ENCODE measurements at places on chromosomes 1 and 21.
A peak's percentile ranks its signal among the peaks of the same experiment; 100 is the strongest.

GRCh38 chr1:15678578-15678977, 5.5 kb upstream of the PLEKHM2 start:
- DNase-seq, result no peak

GRCh38 chr21:32756096-32756495, 15.5 kb downstream of the PAXBP1 start:
- no peak for DNase-seq

GRCh38 chr1:110475362-110476027, 24.5 kb downstream of the PROK1 start:
- DNase-seq, result no peak

- DNase-seq, result no peak
These were observed 3.0 kb downstream of the PDXK start for GRCh38 chr21:43721939-43722338.

DNA sequence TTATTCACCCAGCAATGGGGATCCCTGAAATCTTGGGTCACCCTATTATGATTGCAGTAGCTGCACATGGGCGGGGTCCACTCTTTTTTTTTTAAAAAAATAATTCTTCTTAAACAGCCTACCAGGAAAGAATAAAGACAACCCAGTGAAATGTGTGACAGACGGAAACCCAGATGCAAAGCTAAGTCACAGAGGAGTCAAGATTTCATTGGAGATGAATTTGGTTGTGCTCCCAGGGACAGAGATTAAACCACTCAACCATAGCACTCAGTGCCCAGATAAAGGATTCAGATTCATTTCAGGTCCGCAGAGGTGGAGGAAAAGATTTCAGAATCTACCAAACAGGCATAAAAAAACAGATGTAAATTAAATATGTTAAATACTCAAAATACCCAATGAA, 583.5 kb upstream of the ZP4 start:
- DNase-seq, result no peak

- DNase-seq, result no peak
These were observed 29.3 kb downstream of the XCL2 start for GRCh38 chr1:168514455-168514854.

- no peak for DNase-seq
These were observed 2.2 kb downstream of the IL10RB start for GRCh38 chr21:33268393-33268736.

- DNase-seq, result no peak
These were observed 294.8 kb downstream of the PCP4 start for GRCh38 chr21:40162075-40162474.

DNA sequence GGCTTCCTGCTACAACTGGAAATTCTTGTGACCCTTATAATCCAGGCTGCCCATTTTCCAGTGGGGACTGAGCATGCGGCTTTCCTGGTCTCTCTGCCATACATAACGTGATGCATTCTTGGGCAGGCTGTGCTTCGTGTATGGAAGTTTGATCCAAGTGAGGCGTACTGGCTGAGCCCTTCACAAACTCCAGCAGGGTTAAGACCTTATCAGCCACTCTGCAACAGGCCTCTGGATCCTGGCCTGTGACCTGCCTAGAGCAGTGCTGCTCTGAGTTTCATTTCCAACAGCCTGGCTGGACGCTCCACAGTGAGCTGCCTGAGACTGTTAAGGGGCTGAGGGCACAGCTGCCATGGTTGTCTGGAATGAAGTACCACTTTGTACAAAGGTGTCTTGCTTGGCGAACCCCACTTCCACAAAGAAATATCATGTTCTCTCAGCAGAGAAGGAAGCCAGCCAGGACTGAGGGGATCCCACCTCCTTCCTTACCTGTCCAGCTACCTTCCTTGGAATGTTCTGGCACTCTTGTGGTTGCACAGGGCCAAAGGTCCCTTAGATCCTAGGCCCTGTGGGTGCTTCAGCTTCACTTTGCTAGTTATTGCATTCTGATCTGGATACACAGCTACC, 28.5 kb upstream of the XPR1 start:
- no peak for DNase-seq

DNA sequence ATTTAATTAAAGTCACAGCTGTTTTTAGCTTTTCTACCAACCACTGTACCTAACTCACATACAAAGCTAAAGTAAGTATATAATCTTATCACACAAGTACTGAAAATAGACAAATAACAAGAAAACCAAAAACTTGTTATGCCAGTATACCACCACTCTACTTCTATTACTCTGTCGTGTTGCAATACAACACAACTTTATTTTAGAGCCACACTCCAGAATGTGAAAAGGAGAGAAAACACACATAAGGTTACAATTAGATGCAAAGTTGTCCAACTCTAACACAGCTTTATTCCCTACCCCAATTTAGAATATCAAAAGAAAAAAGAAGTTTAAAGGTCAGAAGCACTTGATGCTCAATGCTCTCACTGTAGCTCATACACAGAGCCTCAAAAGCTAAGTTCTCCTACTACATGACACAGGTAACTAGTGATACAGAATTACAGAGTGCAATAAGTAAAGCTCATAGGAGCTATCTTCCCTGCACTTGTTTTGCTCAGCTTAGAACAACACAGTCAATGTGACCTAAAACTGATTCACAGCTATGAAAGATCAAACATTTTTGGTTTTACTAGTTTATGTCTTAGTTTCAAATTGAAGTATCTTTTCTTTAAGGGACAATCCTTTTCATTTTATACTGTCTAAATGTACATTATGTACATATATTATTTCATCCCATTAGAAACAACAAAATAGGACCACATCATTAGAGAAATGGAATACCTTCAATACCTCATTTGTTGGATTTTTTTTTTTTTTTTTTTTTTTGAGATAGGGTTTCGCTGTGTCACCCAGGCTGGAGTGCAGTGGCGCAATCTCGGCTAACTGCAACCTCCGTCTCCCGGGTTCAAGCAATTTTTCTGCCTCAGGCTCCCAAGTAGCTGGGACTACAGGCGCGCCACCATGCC, 29.2 kb downstream of the EYA3 start:
- no peak for DNase-seq

DNA sequence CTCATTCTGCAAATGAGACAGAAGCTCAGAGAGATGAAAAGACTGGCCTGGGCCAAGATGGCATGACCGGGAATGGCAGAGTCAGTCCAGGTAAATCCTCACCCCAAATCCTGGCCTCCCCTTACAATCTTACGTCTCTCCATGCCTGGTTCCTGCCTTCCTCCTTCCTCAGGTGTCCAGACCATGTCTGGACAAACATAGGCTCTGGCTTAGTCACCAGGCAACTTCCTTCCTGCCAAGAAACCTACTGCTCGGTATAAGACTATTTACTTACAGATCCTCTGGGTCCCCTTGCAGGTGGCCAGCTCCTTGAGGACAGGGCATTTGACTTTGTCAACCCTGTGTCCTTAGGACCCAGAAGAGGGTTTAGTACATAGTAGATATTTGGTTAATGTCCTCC, 69.4 kb upstream of the ROR1 start:
- no peak for DNase-seq

GRCh38 chr1:156513185-156513584, 12.6 kb upstream of the MEF2D start:
- no peak for DNase-seq

GRCh38 chr1:68145418-68146126, 86.8 kb downstream of the WLS start:
- no peak for DNase-seq

DNA sequence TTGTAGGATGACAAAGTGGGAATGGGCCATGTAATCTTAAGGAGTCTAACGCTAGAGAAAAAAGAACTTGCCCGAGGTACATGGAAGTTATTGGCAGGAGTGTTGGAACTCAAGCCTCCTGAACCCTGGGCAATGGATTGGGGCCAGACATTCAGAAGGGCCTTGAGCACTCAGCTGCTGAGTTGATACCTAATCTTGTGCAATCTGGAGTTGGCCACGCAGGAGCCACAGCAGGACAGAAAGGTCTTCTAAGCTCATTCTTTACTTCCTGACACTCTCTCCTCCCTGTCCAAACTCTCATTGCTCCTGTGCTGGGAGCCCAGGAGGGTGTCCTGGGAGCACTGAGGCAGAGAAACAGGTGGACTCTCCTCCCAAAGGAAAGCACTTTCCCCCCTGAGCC, 25.1 kb upstream of the CSF1 start:
- no peak for DNase-seq

GRCh38 chr1:60133000-60133673, 59.6 kb upstream of the C1orf87 start:
- DNase-seq, result no peak

- DNase-seq, result no peak
These were observed 121.3 kb downstream of the PCBP3 start for GRCh38 chr21:45764792-45765191.

DNA sequence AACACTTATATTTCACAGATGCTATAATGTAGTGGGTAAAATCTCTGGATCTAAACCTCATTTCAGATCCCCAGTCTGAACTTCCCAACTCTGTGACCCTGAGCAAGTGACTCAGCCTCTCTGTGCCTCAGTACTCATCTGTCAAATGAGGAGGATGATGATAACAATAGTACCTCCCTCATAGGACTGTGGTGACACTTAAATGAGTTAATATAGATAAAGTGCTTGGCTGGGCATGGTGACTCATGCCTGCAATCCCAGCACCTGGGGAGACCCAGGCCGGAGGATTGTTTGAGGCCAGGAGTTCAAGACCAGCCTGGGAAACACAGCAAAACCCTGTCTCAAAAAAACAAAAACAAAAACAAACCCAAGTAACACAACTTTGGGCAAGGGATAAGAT, 4.7 kb upstream of the ECE1 start:
- DNase-seq, result no peak

GRCh38 chr1:44489481-44489880, 84.4 kb downstream of the RNF220 start:
- DNase-seq, result no peak

GRCh38 chr1:212228591-212229119, 56.6 kb upstream of the PPP2R5A start:
- DNase-seq, result no peak

DNA sequence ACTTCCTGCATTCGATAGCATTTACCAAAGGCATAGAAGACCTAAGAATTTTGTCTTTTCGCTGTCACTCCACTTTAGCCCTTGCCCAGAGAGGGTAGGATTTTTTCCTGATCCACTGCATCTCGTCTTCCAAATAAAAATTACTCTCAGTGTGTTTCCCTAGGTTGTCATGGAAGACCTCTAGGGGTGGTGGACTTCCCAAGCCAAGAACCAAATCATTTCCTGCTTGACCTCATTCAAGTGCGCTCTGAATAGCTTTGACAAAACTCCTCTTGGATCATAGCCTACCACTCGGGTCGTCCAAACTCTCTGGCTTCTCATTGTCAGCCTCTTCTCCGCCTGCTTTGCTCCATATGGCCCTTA, 431 bp upstream of the C1orf52 start:
- DNase-seq, result no peak

DNA sequence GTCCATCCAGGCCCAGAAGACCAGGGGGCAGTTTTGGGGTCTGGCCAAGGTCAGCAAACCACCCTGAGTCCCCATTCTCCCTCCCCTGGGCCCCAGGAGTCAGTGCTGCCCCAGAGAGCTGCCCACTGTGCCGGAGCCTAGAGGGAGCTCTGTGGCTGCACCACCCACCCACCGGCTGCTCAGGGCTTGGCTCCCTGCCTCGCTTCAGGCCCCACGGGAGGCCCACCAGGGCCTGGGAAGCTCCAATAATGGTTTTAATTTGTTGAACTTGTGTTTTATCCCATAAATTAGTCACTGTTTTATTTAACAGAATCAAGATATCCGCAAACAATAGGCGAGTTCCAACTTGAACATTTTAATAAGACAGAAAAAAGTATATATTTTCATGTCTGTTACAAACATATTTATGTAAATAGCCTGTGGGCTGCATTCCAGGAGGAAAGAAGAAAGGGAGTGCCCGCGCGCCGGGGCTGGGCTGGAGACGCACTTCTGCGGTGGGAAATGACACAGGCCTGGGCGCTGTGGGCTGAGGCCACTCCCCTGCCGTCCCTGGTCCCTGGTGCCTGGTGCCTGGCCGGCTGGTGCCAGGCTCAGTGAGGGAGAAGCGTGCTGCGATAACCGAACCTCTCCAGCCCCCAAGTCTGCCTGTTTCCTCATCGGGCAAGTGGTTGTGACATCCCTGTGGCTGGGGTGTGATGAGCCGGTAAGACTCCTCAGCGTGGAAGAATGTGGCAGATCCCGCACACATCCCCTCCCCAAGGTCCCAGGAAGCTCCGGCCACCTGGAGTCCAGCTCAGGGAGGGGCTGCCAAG, 160.5 kb downstream of the PEX14 start:
- DNase-seq, result peak; percentile 67

DNA sequence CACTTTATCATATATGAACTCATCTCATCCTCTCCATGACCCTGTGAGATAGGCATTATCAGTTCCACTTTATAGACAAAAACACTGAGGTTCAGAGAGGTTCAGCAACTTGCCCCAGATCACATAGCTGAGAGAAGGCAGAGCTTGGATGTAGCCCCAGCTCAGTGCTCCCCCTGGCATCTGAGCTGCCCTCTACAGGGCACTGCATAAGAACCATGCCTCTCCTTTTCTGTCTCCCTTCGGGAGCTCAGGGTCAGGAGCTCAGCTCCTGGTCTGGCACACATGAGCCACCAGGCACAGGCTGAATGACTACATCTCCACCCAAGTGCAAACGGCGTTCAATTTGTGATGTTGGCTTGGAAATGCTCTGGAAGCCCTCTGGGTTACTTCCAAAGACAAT, 16.9 kb downstream of the RAB7B start:
- DNase-seq, result no peak

DNA sequence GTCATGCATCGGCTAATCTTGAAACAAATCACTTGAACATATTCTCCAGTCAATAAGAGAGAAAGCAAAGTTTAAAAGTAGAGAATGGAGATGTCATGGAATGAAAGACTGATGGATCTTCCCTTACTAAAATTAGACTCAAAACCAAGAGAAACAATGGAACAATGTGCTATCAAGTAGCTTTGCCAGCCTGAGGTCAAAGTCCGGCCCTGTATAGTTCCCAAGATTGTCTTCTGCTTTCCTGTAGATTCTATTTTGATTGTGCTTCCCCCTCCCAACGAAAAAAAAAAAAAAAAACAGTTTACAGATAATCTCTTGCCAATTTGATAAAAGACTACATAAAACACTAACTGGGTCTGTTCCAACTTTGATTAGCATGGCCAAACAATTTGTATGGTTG, 40.8 kb upstream of the KIRREL1 start:
- no peak for DNase-seq

GRCh38 chr1:163361123-163361934, 39.6 kb downstream of the NUF2 start:
- DNase-seq, result peak; percentile 93

GRCh38 chr1:205301842-205302588, 19.5 kb downstream of the NUAK2 start:
- no peak for DNase-seq

GRCh38 chr1:241074507-241074906, 282.5 kb downstream of the RGS7 start:
- no peak for DNase-seq

Data from NCI-H2081 (cell line).